ENCODE measurements at places on chromosomes 13 and 19. TPM values are rescaled to one million over a fixed set of nuclear protein-coding genes. Genes with fewer than 3 reads are reported as not detected.

DNA sequence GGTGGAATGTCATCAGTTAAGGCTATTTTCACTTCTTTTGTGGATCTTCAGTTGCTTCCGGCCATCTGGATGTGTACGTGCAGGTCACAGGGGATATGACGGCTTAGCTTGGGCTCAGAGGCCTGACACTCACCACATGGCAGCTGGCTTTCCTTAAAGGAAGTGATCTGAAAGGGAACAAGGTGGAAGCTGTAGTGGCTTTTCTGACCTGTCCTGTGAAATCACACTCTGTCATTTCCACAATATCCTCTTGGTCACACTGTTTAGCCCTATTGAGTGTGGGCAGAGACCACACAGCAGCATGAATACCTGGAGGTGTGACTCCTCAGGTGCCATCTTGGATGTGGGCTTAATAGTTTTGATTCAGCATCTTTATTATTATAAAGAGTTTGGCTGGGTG lies 4.5 kb upstream of the BAX start:
- DNase-seq: no peak

KLHL1 gene
- total RNA-seq: not detected

GRCh38 chr19:46994141-46994686 lies 25.4 kb upstream of the NPAS1 start:
- no peak for DNase-seq

GSX1 gene
- total RNA-seq: not detected

- DNase-seq: no peak
These were observed 1207.8 kb downstream of the EFNB2 start for GRCh38 chr13:105327581-105328126.

GPR183 gene
- 13.5 TPM for total RNA-seq

GRCh38 chr19:30481823-30482222 lies 109.6 kb downstream of the ZNF536 start:
- no peak for DNase-seq

- DNase-seq: no peak
These were observed 2.3 kb downstream of the TBXA2R start for GRCh38 chr19:3604227-3604986.

GRCh38 chr13:36683701-36684100 lies 9.9 kb downstream of the SERTM1 start:
- no peak for DNase-seq

SIGLEC5 gene
- 0.57 TPM for total RNA-seq
